RPMI8226 (cell line): ENCODE measurements at places on chromosomes 11 and 22.

- no peak for DNase-seq
Observed at GRCh38 chr11:117607449-117607848, 189.6 kb downstream of the DSCAML1 start.

- no peak for DNase-seq
Observed at GRCh38 chr11:99565333-99565732, 544.6 kb downstream of the CNTN5 start.

GRCh38 chr11:33179348-33179803 lies 18.1 kb upstream of the CSTF3 start:
- no peak for DNase-seq

DNA sequence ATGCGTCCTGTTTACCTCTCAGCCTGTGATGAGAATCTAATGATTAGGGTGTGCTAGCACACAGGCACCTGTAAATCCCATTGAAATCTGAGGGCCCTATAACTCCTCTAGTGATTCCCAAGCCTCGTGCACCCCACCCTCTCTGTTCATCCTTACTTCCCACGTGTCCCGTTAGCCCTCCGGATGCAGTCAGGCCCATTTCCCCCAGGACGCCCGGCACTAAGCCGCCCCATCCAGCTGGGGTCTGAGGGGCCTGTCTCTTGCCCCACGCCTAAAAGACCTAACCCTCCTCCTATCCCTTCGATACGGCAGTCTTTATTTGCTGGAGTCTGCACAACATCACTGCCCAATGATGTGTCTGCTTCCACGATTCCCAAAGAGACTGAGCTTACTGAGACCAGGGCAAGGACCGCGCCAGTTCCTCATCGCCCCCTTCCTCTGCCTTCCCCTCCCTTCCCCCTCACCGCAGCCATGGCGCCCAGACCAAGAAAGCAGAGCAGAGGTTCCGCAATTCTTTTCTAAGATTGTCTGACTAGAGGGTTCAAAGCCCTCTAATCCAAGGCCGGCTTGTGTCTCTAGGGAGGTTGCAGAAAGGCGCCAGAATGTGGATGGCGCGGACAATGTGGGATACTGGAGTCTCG lies 1.1 kb upstream of the FADS2 start:
- no peak for DNase-seq

DNA sequence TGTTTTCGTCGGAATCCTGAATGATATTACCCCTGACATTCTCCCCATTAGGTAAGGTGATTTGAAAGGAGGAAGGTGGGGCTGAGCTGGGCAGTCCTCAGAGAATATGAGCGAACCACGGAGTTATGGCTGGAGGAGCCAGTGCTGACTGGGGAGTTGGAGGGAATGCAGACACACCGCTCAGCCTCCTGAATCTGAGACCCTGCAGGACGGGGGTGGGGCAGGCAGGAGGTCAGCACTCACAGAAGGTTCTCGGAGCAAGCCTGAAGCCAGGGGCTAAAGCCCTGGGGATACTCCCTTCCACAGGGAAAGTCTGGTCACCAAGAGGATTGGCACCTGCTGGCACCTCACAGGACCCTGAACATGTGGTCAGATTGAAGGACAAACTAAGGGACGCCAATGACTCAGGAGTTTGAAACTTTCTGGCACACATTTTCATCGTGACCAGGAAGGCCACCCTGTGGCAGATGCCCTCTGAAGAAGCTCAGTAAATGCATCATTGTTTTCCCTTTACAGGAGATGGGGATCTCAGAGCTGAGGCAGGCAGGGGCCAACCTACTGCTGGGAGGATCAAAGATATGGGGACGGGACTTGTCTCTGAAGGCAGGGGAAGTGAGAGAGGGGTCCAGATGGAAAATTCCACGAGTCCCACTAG lies 26.9 kb upstream of the FCHSD2 start:
- DNase-seq: no peak
